CD4-positive, alpha-beta memory T cell (primary cell): ENCODE measurements at places on chromosomes 16 and 17.

DNA sequence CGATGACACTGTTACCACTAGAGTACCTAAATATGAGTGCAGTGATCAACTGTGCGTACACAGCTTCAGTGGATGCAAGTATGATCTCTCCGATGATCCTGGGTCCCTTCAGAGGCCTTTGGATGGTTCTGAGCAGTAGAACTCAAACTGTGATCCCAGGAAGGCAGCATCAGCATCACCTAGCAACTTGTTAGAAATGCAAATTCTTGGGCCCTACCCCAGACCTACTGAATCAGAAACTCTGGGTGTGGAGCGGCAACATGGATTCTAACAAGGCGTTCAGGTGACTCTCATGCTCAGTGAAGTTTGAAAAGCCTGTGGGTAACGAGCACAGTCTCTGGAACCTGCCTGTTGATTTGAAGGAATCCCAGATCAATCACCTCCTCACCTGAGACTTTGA lies 25.4 kb downstream of the TOX3 start:
- no peak overlapping the region for H3K4me3 ChIP-seq
- no peak for DNase-seq
- no peaks in the 10 kb centered on the region for H3K27me3 ChIP-seq
- H3K27ac ChIP-seq: no peak overlapping the region

- H3K27me3 ChIP-seq: no peaks in the 10 kb centered on the region
- no peaks in the 10 kb centered on the region for H3K4me1 ChIP-seq
- no peak overlapping the region for H3K4me3 ChIP-seq
- no peak overlapping the region for H3K27ac ChIP-seq
- DNase-seq: no peak
Measured at GRCh38 chr16:57723170-57723569, 12.4 kb upstream of the KATNB1 start.

DNA sequence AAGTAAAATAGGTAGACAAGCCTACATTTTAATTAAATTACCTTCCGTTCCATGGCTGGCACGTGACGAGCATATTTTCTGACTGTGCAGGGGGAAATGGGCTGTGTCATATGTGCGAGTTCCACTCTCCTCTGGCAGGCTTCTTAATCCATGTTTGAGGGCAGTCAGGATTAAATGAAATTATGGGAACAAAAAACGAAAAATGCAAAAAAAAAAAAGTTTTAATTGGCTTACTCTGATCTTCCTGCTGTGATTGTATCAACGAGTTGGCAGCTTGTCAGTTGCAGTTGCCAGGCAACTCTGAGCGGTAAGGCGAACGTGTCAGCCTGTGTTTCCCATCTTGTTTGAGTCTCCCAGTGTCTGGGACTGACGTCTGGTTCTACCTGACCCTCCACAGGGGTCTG lies 302.9 kb upstream of the XYLT1 start:
- H3K4me3 ChIP-seq: no peak overlapping the region
- no peaks in the 10 kb centered on the region for H3K36me3 ChIP-seq
- no peaks in the 10 kb centered on the region for H3K27me3 ChIP-seq
- no peak overlapping the region for H3K27ac ChIP-seq

DNA sequence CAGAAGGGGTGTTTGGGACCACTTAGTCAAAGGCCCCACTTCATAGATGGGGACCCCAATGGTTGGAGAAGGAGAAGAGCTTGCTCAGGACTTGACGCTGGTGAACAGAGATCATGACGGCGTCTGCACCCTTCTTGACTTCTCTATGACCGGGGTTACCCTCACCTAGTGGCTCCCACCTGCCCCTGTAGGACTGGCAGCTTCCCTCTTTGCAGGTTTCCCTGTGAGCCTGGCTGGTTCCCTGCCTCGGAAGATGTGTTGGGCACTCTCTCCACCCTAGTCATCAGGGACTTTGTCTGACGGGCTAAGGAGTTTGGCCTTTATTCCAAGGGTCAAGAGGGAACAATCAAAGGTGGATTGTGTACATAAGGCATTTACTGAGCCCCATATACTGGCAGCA lies 22.7 kb downstream of the TBX4 start:
- no peaks in the 10 kb centered on the region for H3K36me3 ChIP-seq
- no peak overlapping the region for H3K27ac ChIP-seq
- no peaks in the 10 kb centered on the region for H3K4me1 ChIP-seq
- H3K4me3 ChIP-seq: no peak overlapping the region

DNA sequence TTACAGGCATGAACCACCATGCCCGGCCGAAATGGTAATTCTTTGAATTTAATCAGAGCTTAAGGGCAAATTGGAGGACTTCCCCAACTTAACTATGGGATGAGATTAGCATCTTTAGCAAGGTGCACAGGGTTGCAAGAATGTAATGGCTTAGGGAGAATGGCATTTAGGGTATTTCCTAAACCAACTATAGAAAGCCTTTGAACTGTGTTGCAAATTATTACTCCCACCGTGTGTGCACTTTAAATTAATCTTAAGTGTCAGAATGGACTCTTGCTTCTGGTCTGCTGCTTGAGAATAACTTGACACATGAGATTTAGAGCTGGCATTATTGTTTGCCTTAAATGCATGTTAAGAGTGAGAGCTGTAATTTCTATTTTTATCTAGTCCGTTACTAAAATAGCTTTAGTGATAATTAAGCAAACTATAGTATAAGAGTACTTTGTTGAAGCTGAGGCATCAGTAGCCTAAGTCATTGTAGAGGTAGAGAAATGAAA lies 59.8 kb downstream of the TUBD1 start:
- no peak overlapping the region for H3K27ac ChIP-seq
- no peak for DNase-seq
- H3K4me3 ChIP-seq: no peak overlapping the region
- H3K27me3 ChIP-seq: no peaks in the 10 kb centered on the region

DNA sequence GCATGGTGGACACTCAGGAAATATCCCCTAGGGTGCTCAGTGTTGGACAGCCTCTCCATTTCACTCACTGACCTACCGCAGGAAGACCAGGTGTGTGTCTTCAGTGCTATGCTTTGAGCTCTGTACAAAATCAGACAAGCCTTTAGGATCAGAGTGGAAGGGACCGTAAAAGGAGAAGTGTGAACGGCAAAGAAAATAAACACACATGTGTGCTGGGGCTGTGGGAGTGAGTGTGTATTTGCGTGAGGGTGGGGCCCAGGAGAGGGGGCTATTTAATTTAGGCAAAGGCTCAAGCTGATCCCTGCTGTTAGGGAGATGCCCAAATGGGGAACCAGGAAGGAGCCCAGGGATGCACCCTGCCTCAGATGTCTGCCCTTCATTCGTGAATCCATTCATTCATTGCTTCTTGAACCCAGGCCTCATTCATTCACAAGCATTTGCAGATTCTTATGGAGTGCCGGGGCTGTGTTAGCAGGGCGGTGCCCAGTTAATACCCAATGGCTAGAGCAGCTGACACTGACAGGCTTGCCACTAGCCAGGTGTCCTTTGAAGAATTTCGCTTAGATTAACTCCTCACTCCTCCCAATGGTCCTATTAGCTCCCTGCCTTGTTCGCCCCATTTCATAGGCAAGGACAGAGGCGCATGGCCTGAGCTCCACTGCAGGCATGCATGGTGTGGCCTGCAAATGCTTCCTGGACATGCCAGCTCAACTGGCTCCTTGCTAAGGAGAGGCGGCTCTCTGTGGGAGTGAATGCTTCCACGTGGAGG lies 296.7 kb upstream of the FOXF1 start:
- H3K4me1 ChIP-seq: no peaks in the 10 kb centered on the region
- no peaks in the 10 kb centered on the region for H3K27me3 ChIP-seq
- H3K36me3 ChIP-seq: no peaks in the 10 kb centered on the region
- H3K4me3 ChIP-seq: no peak overlapping the region

DNA sequence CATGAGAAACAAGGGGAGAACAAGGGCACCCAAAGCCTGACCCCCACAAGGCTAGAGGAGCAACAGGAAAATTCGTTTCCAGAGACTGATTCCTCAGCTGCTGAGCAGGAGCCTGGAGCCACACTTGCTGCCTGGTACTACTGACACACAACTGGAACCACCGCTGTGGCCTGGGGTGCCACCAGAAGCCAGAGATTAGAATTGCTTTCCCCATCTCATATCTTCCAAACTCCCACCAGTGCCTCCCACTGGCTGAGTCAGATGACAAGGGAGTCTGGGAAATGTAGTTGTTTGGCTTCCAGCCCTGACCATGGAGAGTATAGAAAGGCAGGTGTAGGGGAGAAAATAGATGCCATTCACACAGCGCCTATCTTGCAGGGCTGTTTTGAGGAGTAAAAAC lies 4.1 kb upstream of the TMEM11 start:
- H3K27me3 ChIP-seq: no peaks in the 10 kb centered on the region
- H3K4me1 ChIP-seq: peaks cover 11% of the 10 kb centered on the region
- DNase-seq: no peak
- H3K27ac ChIP-seq: no peak overlapping the region
- no peak overlapping the region for H3K4me3 ChIP-seq

GRCh38 chr16:12614662-12615278 lies 188.9 kb downstream of the CPPED1 start:
- H3K36me3 ChIP-seq: no peaks in the 10 kb centered on the region
- H3K27me3 ChIP-seq: no peaks in the 10 kb centered on the region
- H3K4me1 ChIP-seq: peaks cover 4% of the 10 kb centered on the region

DNA sequence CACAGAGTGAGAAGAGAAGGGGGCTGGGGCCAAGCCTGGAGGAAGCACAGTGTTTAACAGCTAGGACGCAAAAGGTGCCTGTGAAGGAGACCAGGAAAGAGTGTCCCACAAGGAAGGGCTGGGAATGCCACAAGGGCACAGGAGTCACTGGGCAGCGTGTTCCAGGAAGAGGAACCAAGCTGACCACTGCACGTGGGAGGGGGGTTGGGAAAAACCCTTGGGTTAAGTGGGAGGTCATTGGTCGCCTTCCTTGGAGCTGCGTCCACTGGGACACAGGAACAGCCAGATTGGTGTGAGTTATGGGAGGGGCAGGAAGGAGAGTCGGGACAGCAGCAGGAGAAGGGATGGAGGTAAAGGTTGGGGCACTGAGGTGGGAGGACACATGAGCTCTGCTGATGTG lies 12.9 kb downstream of the TTYH2 start:
- H3K36me3 ChIP-seq: peaks cover 3% of the 10 kb centered on the region
- H3K4me3 ChIP-seq: no peak overlapping the region
- H3K4me1 ChIP-seq: no peaks in the 10 kb centered on the region
- no peaks in the 10 kb centered on the region for H3K27me3 ChIP-seq
- no peak for DNase-seq

DNA sequence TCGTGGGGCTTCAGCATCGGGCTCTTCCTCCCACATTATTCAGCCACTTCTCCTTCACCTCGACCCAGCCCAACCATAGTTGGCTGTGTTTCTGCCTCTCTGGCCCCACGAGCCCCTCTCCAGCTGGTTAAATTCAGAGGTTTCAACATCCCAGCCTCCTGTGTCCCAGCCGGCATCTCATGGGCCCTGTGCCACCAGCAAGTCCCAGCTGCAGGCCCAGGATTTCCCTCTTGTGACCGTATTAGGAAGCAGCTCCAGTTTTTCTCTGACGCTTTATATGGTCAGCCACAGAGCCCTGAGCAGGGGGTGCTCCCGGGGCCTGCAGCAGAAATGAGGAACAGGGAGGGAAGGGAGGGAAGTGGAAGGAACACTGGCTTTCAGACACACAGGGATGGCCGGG lies 27.4 kb downstream of the MYH11 start:
- no peak overlapping the region for H3K4me3 ChIP-seq
- no peak for DNase-seq
- no peaks in the 10 kb centered on the region for H3K36me3 ChIP-seq
- H3K27me3 ChIP-seq: no peaks in the 10 kb centered on the region

- no peak for DNase-seq
- no peak overlapping the region for H3K27ac ChIP-seq
- H3K27me3 ChIP-seq: no peaks in the 10 kb centered on the region
- H3K4me3 ChIP-seq: no peak overlapping the region
- no peaks in the 10 kb centered on the region for H3K36me3 ChIP-seq
Measured at GRCh38 chr17:21291862-21292261, 7.4 kb downstream of the MAP2K3 start.
